ENCODE measurements at places on chromosomes 7 and 10. TPM values are rescaled to one million over a fixed set of nuclear protein-coding genes. Genes with fewer than 3 reads are reported as not detected.

DNA sequence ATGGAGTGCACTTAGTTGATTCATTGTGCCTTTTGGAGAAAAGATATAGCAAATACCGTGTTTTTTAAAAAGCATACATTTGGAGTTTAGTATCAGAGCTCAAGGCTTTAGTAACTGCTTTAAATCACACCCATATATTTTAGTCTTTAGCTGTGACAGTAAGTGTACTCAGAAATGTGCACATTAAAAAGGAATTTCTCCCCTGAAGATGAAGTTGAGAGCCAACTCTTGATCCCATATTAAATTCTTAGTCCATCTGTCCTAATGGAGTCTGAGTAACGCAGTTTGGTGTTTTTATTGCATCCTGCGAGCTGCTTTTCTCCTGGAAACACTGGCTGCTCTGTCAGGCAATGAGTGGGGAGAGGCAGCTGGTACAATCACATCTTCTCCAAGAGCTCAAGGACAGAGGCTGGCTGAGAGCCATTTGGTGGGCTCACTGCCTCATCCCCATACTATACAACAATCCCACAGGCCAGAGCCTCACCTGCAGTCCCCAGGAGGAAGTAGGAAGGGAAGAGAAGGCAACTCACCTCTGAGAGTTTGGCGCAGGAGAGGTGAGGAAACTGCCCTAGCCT, 473.6 kb upstream of the C7orf33 start:
- no peak for DNase-seq
- H3K4me1 ChIP-seq = no peaks in the 10 kb centered on the region
- H3K36me3 ChIP-seq = no peaks in the 10 kb centered on the region
- H3K27me3 ChIP-seq = no peaks in the 10 kb centered on the region
- no peak overlapping the region for H3K4me3 ChIP-seq
- no peak overlapping the region for H3K27ac ChIP-seq

DNA sequence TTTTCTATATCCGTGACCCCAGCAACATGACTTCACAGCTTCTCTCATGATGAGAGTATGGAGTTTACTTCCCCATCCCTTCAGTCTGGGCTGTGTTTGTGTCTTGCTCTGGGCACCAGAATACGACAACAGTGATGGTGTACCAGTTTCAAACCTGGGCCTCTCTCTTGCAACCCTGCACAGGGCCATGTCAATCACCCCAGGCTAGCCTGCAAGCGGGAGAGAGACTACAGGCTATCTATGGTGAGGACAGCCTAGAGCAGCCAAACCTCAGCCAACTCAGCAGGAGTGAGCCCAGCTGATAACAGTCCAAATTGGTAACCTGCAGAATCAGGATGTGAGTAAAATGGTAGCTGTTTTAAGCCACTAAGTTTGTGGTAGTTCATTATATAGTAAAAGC, 235.8 kb downstream of the CHCHD3 start:
- H3K27me3 ChIP-seq = no peaks in the 10 kb centered on the region
- DNase-seq = no peak
- no peak overlapping the region for H3K4me3 ChIP-seq
- no peaks in the 10 kb centered on the region for H3K4me1 ChIP-seq

GRCh38 chr7:94183289-94183749, 179.2 kb upstream of the BET1 start:
- H3K27me3 ChIP-seq = no peaks in the 10 kb centered on the region
- peak overlapping the region; percentile 96 for H3K27ac ChIP-seq
- H3K4me1 ChIP-seq = peaks cover 21% of the 10 kb centered on the region
- peak; percentile 100 for DNase-seq

DNA sequence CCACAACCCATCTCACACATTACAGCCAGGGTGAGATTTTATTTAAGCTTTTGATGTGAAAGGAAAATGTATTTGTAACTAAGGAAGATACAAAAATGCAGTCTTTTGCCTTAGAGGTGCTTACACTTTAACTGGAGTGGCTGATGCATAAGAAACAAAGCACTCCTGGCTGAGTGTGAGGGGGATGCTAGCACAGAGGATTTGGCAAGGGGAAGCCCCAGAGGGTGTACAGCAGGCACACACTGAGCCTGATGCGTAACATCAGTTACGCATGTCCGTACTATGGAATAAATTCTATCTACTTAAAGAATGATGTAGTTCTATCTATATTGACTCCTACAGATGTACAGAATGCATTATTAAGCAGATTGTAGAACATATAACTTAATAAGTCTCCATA, 17.8 kb downstream of the GIMAP8 start:
- no peak overlapping the region for H3K4me3 ChIP-seq
- H3K27me3 ChIP-seq = no peaks in the 10 kb centered on the region
- H3K27ac ChIP-seq = no peak overlapping the region

- H3K36me3 ChIP-seq = peaks cover 21% of the 10 kb centered on the region
- H3K4me3 ChIP-seq = no peak overlapping the region
These were observed 107.3 kb downstream of the GALNT11 start for GRCh38 chr7:152132812-152133211.

GRCh38 chr7:43295429-43295828, 183.0 kb downstream of the HECW1 start:
- H3K4me3 ChIP-seq = no peak overlapping the region
- peaks cover 2% of the 10 kb centered on the region for H3K27me3 ChIP-seq
- no peak for DNase-seq
- no peaks in the 10 kb centered on the region for H3K36me3 ChIP-seq
- H3K27ac ChIP-seq = no peak overlapping the region

DNA sequence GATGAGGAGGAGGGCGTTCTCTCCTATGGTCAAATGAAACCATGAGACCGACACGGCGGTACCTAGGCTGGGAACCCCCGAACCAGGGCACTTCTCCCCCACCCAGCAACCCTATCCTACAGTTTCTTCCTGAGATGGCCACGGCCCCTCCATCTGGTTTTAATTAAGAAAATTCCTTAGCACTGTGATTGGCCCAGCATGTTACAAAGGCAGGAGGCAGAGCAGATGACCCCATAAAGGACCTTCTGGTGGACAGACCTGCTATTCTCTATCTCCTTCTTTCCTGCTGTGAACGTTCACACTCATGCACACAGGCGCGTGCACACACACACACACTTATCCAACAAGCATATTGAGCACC, 129.4 kb downstream of the RGS10 start:
- no peaks in the 10 kb centered on the region for H3K36me3 ChIP-seq
- DNase-seq = peak; percentile 23
- no peak overlapping the region for H3K27ac ChIP-seq
- no peaks in the 10 kb centered on the region for H3K27me3 ChIP-seq
- H3K4me1 ChIP-seq = peaks cover 27% of the 10 kb centered on the region

DNA sequence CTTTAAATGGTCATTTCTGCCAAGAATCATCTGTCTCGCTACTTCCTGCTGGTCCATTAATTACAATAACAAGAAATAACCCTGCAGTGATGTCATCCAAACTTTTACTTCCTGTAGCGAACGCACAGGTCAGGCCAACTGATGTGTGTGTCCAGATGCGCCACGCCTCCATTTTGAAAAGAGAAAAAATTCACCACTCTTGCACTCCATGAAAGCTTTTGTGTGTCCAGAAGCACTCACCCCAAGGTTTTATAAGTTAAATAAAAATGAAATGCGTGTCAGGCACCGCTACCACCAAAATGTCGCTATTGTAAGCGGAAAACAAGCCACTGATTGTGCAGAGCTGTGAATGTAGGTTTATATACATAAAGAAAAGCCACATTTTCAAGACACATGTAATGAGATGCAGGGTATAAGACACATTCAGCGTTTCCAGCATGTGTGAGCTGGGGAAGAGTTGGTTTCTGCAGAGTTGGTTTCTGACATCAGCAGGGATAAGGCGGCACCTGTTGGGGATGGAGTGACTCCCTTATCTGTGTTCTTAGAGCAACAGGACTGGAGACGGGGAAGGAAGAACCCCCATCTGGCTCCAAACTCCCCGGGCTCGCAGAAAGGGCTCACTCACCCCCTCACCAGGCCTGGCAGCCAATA, 83.3 kb downstream of the CTBP2 start:
- H3K4me3 ChIP-seq = no peak overlapping the region
- no peaks in the 10 kb centered on the region for H3K27me3 ChIP-seq
- no peaks in the 10 kb centered on the region for H3K4me1 ChIP-seq

DNA sequence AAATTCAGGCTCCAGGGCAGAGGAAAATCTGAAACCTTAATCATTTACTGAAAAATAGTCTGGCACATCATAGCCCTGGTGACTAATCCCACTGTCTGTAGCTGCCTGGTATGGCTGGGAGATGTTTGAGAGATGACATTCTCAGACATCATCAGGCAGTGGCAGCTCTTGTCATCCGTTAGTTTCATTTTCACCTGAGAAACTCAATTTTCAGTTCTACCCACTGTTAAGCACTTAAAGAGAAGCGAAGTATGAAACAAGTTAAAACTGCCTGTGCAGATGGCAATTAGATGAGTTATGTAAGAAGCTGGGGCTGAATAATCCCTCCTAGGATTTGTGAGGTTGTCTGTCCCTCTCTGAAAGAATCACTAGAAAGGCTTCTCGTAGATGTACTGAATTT, 150.2 kb downstream of the NSUN6 start:
- H3K27me3 ChIP-seq = no peaks in the 10 kb centered on the region
- peaks cover 9% of the 10 kb centered on the region for H3K4me1 ChIP-seq
- H3K36me3 ChIP-seq = no peaks in the 10 kb centered on the region
- peak; percentile 46 for DNase-seq
- H3K27ac ChIP-seq = peak overlapping the region; percentile 4

DNA sequence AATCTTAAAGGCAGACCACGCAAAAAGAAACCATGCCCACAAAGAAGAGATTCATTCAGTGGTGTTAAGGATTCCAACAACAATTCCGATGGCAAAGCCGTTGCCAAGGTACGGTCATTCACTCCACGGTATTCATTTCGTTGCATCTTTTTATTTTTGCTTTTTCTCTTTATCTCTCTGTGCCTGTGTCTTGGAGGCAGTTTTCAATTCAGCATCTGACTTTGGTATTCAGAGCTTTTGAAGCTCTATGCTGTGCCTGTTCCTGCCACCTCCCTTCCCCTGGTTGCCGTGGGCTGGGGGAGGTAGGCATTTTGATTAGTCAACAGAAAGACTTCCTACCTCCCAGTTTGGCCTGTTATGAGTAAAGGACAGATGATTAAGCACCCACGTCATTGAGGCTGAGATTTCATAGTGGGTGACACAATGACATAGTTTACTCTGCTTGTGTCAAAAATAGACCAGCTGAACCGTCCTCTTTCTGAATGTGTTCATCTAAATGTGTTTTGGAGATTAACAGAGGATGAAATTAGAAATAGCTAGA, 149.5 kb downstream of the ARID5B start:
- H3K27ac ChIP-seq = peak overlapping the region; percentile 97
- H3K4me1 ChIP-seq = peaks cover 59% of the 10 kb centered on the region
- H3K36me3 ChIP-seq = peaks cover 47% of the 10 kb centered on the region
- no peaks in the 10 kb centered on the region for H3K27me3 ChIP-seq
- peak overlapping the region; percentile 96 for H3K4me3 ChIP-seq

GRCh38 chr7:155289107-155289506, 8.6 kb upstream of the INSIG1 start:
- no peak overlapping the region for H3K4me3 ChIP-seq
- H3K27me3 ChIP-seq = peaks cover 5% of the 10 kb centered on the region
- peaks cover 9% of the 10 kb centered on the region for H3K4me1 ChIP-seq
- no peak for DNase-seq
- H3K27ac ChIP-seq = no peak overlapping the region
- no peaks in the 10 kb centered on the region for H3K36me3 ChIP-seq

DNA sequence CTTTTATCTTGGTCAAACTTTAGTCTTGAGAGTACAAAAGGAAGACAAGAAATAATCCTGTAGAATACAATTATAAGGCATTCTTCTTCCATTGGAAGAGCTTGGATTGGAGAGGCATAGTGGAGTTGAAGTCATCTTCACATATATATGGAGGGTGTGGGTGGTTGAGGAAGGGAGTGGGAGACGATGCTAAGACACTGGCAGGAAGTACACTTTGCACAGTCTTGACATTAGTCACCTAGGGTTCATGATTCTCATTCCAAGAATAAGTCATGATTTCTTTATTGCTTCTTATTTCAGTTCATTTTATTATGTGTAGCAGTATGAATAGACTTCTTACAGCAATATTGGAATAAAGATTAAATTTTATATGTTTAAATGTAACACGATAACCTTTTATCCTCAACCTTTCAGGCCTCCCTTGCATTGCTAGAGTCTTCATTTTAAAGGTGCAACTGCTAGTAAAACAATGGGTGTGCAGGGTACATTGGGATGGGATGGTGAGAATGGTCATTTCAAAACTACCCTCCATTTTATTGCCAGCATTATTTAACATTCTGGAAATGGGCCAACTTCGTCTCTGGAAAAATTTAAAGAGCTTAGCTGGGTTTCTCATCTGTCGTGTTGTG, 12.3 kb upstream of the SLC26A3 start:
- DNase-seq = no peak
- no peaks in the 10 kb centered on the region for H3K36me3 ChIP-seq
- H3K27ac ChIP-seq = no peak overlapping the region
- no peaks in the 10 kb centered on the region for H3K4me1 ChIP-seq
- peaks cover 7% of the 10 kb centered on the region for H3K27me3 ChIP-seq
- H3K4me3 ChIP-seq = no peak overlapping the region

DNA sequence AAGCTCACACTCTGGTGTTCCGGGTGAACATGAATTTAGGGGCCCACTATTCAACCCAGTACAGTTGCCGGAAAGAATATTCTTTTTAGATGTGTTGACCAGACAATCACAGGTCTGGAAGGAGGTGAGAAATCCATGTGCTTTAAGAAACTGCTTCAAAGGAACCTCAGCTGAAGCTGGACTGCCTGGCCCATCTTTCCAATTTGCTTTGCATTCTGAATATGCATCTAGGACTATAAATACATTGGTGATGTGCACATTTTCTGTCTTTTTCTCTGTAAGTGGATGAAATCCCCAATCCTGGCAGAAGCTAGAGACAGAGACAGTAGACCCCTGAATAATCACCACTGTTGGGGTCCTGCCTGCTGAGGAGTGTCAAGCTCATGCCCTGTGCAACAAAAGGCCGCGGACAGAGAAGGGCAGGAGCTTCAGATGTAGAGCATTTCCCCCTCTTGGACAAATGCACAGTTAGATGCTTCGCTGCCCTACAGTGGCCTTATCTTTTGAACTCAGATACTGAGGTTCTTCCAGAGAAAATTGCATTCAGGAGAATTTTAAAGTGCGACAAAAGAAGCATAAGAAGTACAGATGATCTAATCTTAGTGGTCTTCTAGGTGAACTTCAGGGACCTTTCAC, 368.3 kb downstream of the SFMBT2 start:
- no peak for DNase-seq
- no peak overlapping the region for H3K4me3 ChIP-seq
- H3K4me1 ChIP-seq = no peaks in the 10 kb centered on the region

ADCYAP1R1 gene
- total RNA-seq = 0.14 TPM

NYAP1 gene
- total RNA-seq = 2.6 TPM

HKDC1 gene
- total RNA-seq = 4.2 TPM

PDE6C gene
- not detected for total RNA-seq
